ENCODE measurements at places on chromosomes 12 and 14.

DNA sequence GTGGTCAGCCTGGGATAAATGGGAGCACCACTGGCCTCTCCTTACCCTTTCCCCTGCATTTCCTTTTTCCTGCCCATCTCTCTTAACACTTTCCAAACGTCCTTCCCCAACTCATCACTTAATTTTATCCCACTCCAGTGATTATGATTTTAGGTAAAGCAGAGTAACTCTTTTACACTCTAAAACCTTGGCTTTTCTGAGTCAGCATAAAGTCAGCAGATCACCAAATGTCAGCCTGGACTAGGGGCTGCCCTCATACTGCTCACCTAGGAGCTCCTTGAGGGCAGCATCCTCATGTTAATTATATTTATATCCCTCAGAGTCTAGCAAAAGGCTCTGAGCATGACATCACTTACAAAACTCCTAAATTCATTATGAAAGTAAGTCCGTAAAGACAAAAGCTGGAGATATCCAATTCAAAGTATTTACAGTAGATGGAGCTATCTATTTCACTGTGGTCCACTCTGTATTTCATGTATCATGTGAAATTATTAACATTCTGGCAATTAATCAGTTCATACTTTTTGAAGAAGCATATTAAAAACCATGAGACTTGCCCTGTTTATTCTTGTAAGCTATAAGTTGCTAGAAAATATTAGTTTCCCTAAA, 17.0 kb upstream of the DICER1 start:
- DNase-seq = no peak

GRCh38 chr12:110080410-110080809, 32.1 kb upstream of the C12orf76 start:
- DNase-seq = no peak

DNA sequence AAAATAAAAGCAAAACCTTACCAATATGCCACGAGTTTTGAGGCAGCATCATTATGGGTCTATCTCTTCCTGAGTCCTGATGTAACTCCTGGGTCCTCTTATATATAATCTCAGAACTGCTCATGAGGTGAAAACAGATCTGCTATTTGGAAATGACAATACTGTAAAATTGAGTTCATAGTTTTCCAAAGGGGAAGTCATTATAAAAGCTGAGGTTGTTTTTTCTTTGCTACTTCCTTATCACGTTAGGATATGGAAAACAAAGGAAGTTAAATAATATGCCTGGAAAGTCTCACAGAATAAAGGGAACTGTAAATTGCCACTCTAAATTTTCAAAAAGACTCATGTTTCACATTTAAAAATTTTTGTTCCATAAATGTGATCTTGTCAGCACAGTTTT, at the start of gene CD163L1:
CD163L1 (minus strand) TSS at position 78 of the 400 bp plus-strand sequence; CDS start at position 52, 26 bp downstream.
- no peak for DNase-seq

DNA sequence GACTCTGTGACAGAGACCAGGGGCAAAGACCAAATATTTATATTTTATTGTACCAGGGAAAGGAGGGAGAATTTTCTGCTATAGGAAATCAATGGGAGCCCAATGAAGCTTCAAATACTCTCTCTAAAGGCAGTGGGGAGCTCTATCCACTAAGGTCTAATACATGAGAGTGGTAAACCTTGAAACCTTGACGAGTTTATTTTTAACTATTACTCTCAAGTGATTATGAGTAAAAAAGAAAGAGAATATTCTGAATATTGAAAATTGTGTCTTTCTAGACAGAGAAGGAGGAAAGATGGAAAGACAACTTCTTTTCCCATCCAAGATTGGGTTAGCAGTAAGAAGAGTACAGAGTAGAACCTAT, 1722.1 kb upstream of the SEL1L start:
- DNase-seq = no peak

- peak; percentile 3 for DNase-seq
These were observed 298.4 kb downstream of the TRHDE start for GRCh38 chr12:72570601-72571000.

- DNase-seq = peak; percentile 33
These were observed 1.0 kb downstream of the INSM2 start for GRCh38 chr14:35534873-35535482.

GRCh38 chr14:104856869-104857860, 7.9 kb upstream of the CEP170B start:
- DNase-seq = no peak

DNA sequence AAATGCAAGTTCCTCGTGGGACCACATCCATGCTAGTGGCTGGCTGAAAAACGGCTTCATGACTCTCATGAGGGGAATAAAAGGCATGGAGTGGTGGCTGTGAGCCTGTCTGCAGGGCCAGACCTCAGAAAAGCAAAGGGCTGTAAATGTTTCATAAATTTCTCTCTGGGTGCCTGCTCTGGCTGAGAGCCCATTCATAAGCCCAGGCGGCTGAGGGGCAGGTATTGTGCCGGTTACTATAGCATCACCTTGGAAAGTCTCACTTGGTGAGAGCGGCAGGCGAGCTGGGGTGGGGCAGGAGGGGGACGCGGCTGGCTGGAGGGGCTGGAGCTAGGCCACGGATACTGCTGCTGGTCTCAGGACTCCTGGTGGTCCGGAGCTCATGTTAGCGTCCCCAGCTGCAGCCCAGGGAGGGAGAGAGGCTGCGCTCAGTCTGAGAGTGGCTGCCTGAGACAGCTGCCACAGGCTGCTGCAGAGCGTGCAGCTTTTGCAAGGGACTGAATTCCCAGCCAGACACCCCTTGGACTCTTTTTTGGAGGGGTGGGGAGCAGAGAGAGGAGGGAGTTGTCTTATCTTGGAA, at the start of gene SLC17A8:
SLC17A8 (plus strand) TSS at position 431 of the 580 bp plus-strand sequence. CDS start 318 bp downstream, outside the sequence.
- peak; percentile 57 for DNase-seq

DNA sequence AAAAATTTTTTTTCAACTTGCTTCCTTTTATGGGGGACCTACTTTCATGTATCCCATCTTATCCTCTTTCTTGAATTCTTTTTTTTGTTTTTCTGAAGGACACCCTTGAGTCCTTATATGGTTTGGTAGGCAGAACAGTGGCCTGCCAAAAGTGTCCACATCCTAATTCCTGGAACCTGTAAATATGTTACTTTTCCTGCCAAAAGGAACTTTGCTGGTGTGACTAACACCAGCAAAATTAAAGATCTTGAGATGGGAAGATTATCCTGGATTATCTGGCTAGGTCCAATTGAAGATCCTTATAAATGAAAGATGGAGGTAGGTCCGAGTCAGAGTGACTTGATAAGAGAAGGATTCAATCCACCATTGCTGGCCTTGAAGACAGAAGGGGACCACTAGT, 5.3 kb downstream of the NUBPL start:
- no peak for DNase-seq

DNA sequence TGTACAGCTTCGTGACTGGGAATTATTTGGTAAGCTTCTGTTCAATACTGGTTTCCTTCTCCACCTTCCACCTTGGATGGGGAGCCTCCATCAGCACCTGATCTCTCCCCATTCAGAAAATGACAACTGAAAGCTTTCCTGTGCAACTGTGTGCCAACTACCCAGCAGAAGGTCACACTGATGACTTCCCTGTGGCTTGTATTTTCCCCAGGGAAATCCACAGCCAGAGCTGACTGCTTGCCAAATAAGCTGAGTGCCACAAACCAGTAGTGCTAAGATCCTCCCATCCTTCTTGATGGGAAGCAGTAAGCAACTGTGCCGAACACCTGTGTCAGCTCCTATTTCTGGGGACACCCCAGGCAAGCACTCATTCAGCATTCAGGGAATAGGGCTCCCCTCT, 257.2 kb upstream of the SOX5 start:
- no peak for DNase-seq

DNA sequence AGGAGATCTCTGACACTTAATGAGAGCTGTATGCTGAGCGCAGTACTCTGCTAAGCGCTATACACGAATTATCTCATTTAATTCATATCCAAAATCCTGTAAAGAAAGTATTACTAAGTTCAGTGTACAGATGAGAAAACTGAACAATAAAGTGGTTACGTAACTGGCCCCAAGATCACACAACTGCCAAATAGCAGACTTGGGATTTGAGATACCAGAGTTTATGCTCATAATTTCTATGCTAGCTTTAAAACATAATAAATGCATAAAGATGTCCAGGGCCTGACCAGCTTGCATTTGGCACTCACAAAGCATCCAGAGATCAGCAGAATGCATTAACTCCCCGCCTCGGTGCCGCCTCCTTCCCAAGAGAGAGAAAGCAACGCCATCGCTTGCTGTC, 83.2 kb upstream of the PWP1 start:
- no peak for DNase-seq

GRCh38 chr14:63454863-63455622, 88.1 kb downstream of the PPP2R5E start:
- no peak for DNase-seq

DNA sequence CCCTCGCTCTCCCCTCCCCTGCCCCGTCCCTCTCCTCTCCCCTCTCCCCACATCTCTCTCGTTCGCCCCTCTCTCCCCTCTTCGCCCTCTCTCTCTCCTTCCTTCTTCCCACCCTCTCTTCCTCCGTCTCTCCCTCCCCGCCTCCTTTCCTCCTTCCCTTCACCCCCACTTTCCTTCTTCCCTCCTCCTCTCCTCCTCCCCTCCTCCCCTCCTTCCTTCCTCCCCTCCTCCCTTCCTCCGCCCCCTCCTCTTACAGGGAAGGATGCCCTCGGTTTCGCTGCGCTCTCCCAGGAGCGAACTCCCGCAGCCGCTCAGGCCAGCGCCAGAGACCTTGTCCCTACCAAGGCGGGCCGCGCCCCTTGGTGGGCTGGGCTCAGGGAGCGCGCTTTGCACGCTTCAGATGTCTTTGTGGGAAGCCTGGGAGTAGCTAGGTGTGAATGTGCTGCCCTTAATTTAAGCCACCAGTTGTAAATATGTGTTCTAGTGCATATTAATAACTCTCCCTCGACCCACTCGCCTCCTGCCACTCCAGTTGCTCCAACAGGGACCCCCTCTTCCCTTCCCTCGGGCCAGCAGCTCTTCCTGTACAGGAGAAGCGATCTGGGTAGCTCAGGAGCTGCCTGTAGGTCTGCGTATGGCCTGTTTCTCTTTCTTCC, 13.3 kb upstream of the MAP3K9 start:
- DNase-seq = peak; percentile 65

- no peak for DNase-seq
These were observed 35.0 kb downstream of the ZNF664 start for GRCh38 chr12:124007826-124008570.

DNA sequence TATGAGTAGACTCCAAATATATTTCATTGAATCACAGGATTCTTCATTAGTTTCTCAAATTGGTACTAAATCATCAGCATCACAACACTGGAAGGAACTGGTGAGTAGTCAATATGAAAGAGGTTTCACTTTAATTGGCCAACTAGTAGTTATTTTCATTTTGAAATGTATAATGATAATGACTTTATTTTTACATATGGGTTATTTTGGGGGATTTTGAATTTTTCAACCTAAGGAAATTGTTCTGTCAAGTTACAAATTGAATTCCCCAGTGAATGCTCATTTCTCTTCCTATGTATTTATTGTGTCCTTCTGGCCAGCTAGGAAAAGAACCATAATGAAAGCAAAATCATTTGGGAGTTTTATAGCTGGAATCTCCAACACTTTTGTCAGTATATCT, 174.2 kb upstream of the ATP2B1 start:
- no peak for DNase-seq

GRCh38 chr14:89096946-89097345, 272.5 kb downstream of the TTC8 start:
- DNase-seq = no peak

GRCh38 chr12:107657621-107658020, 28.0 kb upstream of the PWP1 start:
- DNase-seq = no peak

DNA sequence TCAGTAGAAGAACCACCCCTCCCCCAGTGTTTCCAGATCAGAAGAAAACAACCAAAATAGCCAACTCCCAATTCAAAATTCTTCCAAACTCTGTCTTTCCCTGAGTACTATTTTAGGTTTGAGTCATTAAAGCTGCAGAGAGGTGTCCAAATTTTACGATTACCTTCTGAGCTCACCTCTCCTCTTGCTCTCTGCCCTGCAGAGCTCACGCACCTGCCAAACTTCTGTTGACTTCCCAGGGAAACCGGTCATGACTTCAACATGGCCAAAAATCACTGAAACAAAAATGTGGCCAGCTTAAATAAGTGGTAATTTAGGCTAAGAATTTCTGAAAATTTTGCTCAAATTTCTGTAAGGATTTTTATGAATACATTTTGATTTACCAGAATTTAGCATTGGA, 70.9 kb upstream of the OTX2 start:
- DNase-seq = no peak

GRCh38 chr12:2877953-2878732, 1.1 kb downstream of the RHNO1 start:
- DNase-seq = no peak

DNA sequence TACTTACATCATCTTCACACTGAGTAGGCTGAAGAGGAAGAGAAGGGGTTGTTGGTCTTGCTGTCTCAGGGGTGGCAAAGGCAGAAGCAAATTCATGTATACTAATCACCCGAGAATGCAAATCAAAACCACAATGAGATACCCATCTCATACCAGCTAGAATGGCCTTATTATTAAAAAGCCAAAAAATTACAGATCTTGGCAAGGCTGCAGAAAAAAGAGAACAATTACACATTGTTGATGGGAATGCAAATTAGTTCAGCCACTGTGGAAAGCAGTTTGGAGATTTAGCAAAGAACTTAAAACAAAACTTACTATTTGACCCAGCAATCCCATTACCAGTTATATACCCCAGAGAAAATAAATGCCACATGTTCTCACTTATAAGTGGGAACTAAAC, 154.9 kb downstream of the SEC23A start:
- DNase-seq = no peak

- DNase-seq = no peak
These were observed 851.8 kb downstream of the TMEM121 start for GRCh38 chr14:106378191-106378590.

DNA sequence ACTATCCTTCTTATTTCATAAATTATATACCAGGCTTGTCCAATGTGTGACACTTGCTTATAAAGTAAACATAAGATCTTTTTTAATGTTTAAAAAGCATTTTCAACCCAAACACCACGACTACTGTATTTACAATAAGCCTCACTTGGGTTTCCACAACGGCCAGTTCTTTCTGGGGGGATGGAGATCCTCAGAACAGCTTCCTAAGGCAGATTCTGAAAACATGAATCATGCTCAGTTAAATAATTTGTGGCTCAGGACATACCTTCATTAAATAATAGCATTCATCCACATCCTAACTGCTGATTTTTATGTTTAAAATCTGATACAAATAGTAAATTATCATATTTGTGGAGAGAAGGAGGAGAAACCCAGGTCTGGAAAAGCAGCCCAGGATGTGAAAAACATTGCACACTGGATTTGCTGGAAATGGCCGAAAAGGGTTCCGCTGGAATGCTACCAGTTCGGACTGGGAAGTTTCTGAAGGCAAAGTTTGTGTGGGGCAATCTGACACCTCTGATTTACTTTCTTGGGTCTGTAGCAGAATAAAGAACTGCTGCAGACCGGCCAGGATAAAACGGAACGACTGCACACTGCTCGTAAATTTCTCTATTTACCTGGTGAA, 597 bp downstream of the GLT8D2 start:
- no peak for DNase-seq

- no peak for DNase-seq
These were observed 146.1 kb downstream of the KITLG start for GRCh38 chr12:88433997-88434703.
